Cerebellar cortex (tissue), 1 donor: ENCODE measurements at places on chromosomes 12 and 14.

GRCh38 chr14:70888681-70889175 is 18.5 kb upstream of the PCNX1 start:
- DNase-seq: no peak

GRCh38 chr12:120204171-120204570 is 3.3 kb upstream of the RPLP0 start:
- DNase-seq: no peak

DNA sequence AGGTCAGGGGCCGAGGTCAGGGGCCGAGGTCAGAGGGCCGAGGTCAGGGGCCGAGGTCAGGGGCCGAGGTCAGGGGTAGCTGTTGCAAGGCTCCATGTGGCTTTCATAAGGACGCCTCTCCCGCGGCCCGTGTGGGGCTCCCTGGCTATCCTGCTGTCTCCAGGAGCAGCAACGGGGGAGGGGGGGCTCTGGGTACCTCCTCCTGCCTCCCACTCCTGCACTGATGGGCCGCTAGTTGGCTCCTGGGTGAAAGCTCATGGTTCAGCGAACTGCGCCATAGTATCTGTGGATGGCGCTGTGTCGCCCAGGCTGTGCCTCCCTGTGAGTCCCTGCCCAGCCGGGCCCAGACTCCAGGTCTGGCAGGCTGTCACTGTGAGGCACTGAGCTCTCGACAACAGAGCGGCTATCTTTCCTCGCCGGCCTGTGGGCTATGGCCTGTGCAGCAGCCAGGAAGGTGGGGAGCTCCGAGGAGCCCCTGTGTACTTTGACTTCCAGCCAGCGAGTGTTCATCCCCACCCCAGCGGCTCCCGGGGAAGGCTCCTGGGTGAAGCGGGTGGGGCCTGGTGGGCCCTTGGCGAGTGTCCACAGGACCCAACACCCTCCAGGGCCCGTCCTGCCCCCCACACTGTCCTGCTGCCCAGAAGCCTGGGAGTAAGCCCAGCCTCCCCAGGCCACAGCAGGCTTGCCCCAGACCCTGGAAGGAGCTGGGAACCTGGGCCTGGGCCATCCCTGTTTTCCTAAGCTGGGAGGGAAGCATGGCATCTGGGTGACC is 8.1 kb downstream of the RFLNA start:
- DNase-seq: no peak

- DNase-seq: no peak
Measured at GRCh38 chr14:87830443-87831096, 162.4 kb downstream of the GALC start.

GRCh38 chr12:50725011-50725942 is 38.6 kb upstream of the ATF1 start:
- DNase-seq: peak; percentile 58
